ENCODE measurements at places on chromosomes 6 and 20.

- DNase-seq, result no peak
Measured at GRCh38 chr20:64159286-64159680, 5.0 kb upstream of the MYT1 start.

DNA sequence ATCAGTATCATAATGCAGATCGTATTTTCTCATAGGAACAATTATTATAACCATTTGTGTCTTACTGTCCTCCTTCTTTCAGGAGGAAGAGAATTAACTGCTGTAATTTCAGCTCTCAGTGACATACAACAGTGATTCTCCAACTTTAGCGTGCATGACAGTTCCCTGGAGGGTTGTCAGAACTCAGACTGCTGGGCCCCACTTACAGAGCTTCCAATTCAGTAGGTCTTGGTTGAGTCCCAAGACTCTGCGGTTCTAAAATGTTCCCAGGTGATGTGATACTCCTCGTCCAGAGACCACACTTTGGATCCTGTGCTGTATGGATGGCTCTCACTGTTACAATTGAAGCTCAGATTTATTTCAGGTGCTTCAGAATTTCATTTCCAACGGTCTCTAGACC lies 72.8 kb downstream of the CAP2 start:
- no peak for DNase-seq

- no peak for DNase-seq
Measured at GRCh38 chr6:101454106-101454676, 60.7 kb downstream of the GRIK2 start.

- DNase-seq, result no peak
Measured at GRCh38 chr20:51144476-51144875, 121.6 kb upstream of the KCNG1 start.

- DNase-seq, result peak; percentile 69
Measured at GRCh38 chr6:106520711-106521401, 108.4 kb downstream of the RTN4IP1 start.

- DNase-seq, result no peak
Measured at GRCh38 chr20:55449091-55449490, 556.2 kb downstream of the CBLN4 start.

- no peak for DNase-seq
Measured at GRCh38 chr6:167676666-167677421, 149.9 kb upstream of the AFDN start.
